ENCODE measurements at places on chromosomes 7 and 10.

- DNase-seq, result peak; percentile 31
Observed at GRCh38 chr7:2732959-2733584, 45.1 kb downstream of the AMZ1 start.

- no peak for DNase-seq
Observed at GRCh38 chr7:152189061-152189460, 163.6 kb downstream of the GALNT11 start.

- DNase-seq, result no peak
Observed at GRCh38 chr10:60310740-60311139, 78.9 kb downstream of the ANK3 start.

DNA sequence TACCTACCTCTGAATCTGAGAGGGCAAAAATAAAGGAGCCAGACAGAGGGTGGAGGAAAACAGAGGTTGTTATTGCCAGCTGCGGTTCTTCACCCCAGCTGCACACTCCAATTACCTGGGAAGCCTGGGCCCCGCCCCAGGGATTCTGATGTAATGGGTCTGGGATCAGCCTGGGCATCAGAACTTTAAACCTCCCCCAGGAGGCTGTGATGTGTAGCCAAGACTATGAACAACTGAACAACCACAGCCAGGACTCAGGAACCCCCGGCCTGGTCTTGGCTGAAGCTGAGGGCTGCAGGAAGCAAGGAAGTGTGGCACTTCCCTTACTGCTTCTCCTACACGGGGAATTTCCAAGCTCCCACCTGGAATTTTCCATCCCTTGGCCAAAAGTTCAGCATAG is 89.3 kb downstream of the HIP1 start:
- peak; percentile 13 for DNase-seq

- DNase-seq, result no peak
Observed at GRCh38 chr10:127887541-127888415, 5.0 kb downstream of the CLRN3 start.

DNA sequence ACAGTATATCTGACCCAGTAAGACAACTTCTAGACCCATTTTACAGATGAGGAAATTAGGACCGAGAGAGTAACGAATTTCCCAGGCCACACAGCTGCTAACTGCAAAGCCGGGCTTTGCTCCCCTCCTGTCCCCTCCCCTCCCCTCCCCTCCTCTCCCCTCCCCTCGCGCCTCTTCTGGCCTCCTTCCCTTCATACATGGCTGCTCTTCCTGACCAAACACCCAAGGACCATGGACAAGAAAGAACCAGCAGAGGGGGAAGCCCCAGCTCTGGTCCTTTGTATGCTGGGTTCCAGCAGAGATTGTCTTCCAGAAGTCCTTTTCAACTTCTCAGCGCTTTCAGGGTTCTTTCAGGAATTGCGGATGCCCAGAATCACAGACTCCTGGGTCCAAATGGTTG is 3.6 kb upstream of the TMEM72 start:
- no peak for DNase-seq

DNA sequence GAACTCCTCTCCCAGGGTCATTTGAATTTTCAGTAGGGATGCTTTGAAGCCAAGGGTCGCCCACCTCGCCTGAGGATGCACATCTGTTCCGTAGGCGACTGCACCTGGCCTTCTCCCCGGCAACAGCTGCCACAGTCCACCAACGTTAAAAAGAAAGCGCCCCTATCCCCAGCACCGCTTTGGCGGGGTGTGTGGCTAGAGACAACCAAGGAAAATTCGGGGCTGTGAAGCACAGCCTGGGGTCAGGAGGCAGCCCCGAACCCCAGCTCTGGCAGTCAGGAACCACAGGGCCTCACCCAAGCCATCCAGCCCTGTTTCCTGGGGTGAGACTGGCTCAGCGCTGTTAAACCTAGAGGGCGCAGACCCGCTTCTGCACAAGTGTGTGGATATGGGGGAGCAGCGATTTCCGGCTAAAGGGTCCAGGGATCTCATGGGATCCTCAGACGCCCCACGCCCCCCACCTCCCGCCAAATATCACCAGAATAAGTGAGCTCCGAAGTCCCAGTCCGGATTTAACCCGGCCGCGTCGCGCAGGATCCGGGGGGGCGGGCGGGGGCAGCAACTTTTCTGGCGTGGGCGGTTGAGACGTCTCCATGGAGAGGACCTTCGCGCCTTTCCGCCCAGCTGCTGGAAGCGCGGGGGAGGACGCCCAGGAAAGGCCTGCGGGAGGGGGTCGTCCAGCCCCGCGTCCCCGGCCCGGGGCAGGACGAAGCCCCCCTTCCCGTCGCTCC is 822 bp downstream of the ZC3HAV1L start:
- no peak for DNase-seq

DNA sequence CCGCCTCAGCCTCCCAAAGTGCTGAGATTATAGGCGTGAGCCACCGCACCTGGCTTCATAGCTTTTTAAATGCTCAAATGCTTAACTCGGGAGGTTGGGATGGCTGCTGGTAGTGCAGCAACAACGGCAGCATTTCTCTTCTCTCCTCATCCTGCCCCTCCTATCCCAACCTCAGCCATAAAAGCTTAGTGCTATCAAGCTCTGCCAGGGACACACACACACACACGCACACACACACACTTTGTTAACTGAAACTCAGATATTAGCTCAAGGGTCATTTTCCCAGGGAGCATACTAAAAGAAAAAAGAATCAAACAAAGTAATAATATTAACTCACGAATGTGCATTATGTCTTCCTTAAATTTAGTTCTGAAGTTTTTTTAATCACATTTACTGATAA is 63.0 kb upstream of the HPS1 start:
- DNase-seq, result no peak

DNA sequence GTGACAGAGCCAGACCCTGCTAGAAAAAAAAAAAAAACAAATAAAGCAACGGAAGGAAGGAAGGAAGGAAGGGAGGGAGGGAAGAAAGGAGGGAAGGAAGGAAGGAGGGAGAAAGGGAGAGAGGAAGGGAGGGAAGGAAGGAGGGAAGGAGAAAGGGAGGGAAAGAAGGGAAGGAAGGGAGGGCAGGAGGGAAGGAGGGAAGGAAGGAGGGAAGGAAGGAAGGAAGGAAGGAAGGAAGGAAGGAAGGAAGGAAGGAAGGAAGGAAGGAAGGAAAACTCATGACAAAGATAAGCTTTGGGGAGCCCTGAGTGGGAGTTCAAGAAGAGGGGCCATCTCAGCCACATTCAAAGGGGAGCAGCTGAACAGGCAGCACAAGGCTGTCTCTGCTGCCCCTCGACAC is 124.7 kb upstream of the MGMT start:
- DNase-seq, result no peak

DNA sequence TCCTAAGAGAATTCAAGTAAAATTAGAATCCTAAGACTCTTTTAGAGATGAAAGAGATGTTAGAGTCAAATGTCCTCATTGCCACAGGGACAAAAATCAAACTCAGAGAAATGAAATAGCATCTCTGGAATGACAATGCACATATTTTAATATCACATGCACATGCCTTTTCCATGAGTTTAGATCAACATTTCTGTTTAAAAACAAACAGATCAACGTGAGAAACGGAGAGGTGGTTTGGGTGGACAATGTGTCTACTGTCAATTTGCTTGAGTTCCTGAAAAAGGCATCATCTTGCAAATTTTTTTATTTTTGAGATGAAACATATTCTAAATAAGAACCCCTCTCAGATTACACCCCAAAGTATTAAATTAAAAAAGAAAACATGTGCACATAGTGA is 130.0 kb downstream of the CHRM2 start:
- no peak for DNase-seq

GRCh38 chr7:134852625-134853024 is 73.2 kb downstream of the CALD1 start:
- DNase-seq, result no peak

GRCh38 chr7:7965301-7965700 is 3.3 kb upstream of the GLCCI1 start:
- DNase-seq, result no peak

DNA sequence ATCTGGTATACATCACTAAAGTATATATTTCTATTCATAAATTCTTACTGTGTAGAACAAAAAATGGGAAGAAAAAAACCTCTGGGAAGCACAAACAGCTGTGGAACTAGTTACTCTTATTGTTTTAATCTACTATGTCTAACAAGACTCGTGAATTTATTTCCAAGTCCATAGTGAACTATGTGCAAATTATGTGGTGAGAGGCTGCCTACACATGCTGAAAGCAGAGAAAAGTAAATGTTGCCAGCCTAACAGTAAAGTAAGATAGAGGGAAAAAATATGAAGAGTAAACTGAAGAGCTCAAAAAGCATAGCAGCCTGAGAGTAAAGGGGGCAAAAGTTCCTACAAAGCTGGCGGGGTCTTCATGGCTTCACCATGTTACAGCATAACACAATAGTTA is 3.0 kb downstream of the GDI2 start:
- no peak for DNase-seq

DNA sequence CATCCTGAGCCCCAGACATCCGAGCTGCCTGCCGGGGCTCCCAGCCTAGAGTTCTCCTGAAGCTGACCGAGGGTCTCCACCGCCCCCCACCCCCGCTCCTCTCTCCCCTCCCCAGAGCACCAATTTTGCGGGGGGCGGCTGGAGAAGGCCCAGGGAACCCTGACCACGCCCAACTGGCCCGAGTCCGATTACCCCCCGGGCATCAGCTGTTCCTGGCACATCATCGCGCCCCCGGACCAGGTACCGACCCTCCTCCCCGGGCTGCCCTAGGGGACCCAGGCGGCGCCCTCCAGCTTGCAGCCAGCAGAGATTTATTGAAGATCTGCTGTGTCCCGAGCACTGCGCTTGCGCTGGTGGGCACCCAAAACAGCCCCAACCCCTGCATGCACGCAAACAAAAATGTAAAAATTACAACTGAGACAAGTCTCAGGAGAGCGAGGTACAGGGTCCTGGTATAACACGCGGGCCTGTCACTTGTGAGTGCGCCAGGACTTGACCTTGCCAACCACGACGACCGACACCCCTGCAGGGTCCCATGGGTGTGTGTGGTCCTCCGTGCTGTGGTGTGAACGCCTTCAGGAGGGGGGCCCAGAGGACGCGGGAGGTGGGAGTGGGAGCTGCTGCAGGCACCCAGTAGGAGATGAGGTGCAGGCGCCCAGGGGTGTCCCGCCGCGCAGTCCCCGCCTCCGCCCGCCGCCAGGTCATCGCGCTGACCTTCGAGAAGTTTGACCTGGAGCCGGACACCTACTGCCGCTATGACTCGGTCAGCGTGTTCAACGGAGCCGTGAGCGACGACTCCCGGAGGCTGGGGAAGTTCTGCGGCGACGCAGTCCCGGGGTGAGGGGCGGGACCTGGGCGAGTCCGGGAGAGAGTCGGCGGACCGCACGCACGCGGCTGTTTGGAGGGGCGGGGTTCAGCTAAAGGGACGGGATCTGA is 3.1 kb downstream of the PCOLCE start:
- DNase-seq, result no peak

GRCh38 chr7:138075350-138075749 is 909 bp upstream of the AKR1D1 start:
- DNase-seq, result no peak

DNA sequence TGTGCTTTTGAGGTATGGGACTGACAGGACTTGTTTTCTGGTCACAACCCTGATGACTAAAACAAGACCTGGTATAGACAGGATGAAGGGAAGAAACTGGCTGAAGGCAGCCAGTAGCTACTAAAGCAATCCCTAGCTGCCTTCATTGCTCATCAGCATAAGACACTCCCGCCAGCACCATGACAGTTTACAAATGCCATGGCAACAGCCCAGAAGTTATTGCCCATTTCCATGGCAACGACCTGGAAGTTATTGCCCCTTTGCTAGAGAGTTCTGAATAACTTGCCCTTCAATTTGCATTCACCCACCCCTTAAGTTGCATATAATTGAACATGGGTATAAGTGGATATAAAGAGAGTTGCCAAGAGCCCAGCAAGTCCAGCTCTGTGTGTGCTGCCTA is 169.6 kb upstream of the FAM171A1 start:
- no peak for DNase-seq

DNA sequence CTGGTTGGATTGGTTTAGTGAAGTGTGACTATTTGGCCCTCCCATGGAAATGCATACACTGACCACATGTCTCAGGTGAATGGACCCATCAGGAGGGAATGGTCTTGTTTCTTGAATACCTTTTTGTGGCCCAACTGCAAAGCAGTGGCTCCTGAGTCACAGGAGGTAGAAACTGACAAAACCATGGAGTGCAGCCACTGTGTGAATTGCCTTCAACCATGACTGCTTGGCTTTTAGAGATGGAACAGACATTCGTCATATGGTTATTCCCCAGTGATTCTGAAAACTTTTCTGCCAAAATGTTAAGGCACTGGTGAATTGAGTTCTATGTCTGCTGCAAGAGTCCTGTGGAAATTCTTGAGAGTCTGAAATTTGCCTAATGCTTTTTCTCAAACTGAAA is 64.7 kb downstream of the CDK14 start:
- no peak for DNase-seq

- DNase-seq, result no peak
Observed at GRCh38 chr10:14580671-14581332, 193.9 kb downstream of the FAM107B start.

- DNase-seq, result no peak
Observed at GRCh38 chr7:47383696-47384445, 198.0 kb downstream of the TNS3 start.

DNA sequence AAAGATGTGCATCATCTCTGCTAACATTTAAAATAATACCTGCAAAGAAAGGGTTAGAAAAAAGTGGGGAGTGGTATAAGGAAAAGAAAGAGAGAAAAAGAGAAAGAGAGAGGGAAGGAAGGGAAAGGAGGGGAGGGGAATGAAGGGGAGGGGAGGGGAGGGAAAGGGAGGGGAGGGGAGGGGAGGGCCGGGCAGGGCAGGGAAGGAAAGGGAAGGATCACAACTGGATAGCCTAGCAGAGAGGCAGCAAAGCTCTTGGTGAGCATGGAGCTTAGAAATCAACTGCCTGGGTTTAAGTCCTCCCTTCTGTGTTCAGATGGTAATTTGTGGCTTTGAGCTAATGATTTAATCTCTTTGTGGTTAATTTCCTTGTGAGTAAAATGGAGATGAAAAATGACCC is 5.4 kb upstream of the FAM237B start:
- DNase-seq, result no peak

GRCh38 chr7:111638078-111638477 is 75.8 kb upstream of the IMMP2L start:
- DNase-seq, result no peak

- DNase-seq, result no peak
Observed at GRCh38 chr10:4944841-4945240, 18.4 kb upstream of the AKR1C1 start.

DNA sequence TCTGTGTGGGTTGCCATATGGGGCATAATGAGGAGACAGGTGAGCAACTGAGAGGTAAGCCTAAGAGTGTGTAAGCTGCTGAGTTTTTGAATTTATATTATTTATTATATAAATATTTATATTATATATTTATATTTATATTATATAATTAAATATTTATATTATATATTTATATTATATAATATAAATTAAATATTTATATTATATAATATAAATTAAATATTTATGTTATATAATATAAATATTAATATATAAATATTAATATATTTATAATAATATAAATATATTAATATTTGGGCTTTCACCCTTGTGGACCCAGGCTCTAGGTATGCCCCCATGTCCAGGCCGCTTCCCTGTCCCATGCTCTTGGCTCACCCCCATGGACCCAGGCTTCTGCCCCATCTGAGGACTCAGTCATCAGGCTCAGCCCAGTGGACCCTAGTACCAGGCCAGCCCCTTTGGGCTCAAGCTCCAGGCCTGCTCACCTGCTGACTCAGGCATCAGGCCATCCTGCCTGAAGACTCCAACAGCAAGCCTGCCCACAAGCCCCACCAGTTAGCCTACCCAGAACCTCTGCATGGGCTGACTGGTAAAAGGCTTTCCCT is 755.4 kb downstream of the SUGCT start:
- no peak for DNase-seq

GRCh38 chr10:126259760-126260479 is 128.4 kb downstream of the ADAM12 start:
- DNase-seq, result no peak

GRCh38 chr10:26432938-26433337 is 5.2 kb upstream of the APBB1IP start:
- DNase-seq, result no peak
